ENCODE measurements at places on chromosomes 2 and 18. TPM values are rescaled to one million over a fixed set of nuclear protein-coding genes. Genes with fewer than 3 reads are reported as not detected.

- DNase-seq: no peak
Observed at GRCh38 chr18:26637324-26637723, 89.0 kb upstream of the KCTD1 start.

DNA sequence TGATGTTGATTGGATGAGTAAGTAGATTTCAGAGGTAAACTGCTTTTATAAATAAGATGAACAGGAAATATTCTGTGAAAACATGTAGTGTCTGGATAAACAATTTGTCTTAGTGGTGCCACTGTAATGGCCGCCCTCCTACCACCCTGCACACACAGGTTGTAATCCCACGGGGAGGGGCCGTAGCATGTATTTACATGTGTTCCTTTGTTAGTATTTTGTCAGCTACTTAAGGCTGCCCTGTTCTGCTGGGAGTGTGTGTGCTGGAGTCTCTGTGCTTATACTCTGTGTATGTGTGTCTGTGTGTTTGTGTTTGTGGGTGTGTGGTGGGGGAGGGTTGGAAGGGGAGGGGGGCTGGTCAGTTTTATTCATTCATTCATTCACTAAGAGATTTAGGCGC, 5.1 kb downstream of the TSHZ1 start:
- no peak for DNase-seq

DNA sequence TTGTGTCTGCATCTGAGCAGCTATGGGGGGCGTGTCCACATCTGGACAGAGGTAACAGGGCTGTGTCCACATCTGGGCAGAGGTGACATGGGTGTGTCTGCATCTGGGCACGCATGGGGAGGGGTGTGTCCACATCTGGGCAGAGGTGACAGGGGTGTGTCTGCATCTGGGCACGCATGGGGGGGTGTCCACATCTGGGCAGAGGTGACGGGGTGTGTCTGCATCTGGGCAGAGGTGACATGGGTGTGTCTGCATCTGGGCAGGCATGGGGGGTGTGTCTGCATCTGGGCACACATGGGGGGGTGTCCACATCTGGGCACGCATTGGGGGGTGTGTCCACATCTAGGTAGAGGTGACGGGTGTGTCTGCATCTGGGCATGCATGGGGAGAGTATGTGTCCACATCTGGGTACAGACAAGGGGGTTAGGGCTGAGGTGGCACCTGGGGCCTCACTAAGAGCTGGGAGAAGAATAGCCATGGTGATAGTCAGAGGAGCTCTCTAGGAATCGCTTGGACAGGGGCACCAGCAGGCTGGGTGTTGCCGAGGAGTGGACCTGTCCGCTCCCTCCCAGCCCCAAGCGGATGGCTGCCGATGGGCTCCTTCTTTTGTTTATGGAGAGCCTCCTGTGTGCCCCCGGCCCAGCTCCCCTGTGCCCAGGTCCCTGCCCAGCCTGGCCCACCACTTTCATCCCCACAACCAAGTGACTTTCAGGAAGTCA, 177.8 kb downstream of the EIPR1 start:
- no peak for DNase-seq

GRCh38 chr2:46073540-46074046, 223.6 kb upstream of the EPAS1 start:
- DNase-seq: peak; percentile 95

GRCh38 chr2:26730549-26731344, 33.3 kb upstream of the SLC35F6 start:
- no peak for DNase-seq

DNA sequence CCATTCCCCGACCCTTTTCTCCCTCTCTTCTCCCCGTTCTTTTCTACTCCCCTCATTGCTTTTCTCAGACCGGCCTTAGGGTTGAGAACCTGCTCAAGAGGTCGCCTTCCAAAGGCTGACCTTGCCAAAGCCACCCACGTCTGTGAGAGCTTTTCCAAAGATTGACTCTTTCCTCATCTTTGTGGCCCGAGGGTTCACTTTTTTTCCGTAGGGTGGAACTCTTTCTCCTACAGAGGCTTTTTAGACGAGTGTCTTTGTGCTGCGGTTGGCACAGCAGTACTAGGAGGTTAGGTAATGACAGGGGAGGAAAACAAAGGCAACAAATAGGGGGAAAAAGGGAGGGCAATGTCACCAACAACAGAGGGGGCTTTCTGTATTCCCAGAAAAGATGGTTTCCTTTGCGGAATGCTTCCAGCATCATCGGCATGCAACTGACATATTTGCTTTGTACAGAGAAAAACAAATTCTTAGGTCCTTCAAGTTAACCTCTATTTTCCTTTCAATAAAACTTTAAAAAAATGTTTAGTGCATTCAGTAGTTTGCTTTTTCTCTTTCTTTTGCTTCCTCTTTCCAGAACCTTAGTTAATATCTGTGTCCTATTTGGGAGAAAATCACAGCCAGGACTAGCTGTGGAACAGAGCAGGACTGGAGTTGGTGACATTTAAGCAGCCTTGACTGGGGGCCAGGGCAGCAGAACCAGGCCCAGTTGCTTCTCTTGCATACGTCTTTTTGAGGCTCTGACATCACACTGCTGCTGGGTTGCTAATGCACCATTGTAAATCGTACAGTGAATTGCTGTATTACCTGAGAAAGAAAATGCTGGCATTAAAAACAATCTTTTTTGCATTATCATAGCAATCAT, 188.1 kb upstream of the FANCL start:
- peak; percentile 20 for DNase-seq

GRCh38 chr2:13607139-13607538, 890.4 kb downstream of the TRIB2 start:
- DNase-seq: no peak

- peak; percentile 55 for DNase-seq
Observed at GRCh38 chr2:203814661-203815540, 52.7 kb upstream of the CTLA4 start.

The TM4SF20 gene
- total RNA-seq: not detected
